ENCODE measurements at places on chromosomes 13 and 19.

DNA sequence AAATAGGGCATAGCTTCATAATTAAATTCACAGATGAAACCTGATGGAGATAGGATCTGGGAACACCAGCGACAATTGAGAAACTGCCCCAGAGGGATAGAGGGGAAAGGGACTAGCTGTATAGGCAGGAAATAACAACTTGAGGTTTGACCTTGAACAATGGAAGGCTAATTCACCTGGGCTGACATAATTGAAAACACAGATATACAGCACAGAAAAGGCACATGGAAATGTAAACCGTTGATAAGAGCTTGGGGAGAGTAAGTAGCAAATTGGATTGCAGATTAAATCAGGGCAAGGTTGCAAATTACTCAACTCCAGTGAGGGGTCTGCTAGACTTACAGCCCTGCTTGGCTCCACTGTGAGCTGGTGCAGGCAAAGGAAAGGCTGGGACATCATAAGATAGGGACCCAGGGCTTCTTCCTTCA, 246.7 kb downstream of the DLEU7 start:
- no peak for DNase-seq

- DNase-seq: no peak
These were observed 3.0 kb downstream of the SMARCA4 start for GRCh38 chr19:10963865-10964264.

DNA sequence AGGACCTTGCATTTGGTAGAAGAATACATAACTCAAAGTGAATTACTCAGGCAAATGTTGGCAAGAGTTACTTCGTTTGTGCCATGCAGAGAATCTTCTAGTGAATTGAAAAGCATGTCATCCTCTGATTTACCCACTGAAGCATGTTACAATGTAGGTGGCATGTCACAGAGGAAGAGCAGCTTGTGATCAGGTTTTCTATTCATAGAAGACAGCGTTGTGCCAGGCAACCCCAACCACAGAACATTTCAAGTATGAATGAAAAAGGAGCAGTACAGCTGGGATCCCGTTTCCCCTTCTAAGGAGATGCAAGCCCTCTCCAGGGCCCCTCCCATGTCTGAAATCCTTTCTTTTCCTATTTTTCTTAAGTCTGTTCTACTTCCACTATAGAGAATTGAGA, 6.0 kb upstream of the KATNAL1 start:
- DNase-seq: no peak

- no peak for DNase-seq
These were observed 27.1 kb downstream of the RNASEH2B start for GRCh38 chr13:50936679-50937078.

GRCh38 chr13:81562598-81562997, 1221.7 kb upstream of the SPRY2 start:
- DNase-seq: no peak

GRCh38 chr19:16064209-16064889, 11.9 kb upstream of the TPM4 start:
- no peak for DNase-seq

GRCh38 chr19:18649371-18650020, 12.7 kb downstream of the KLHL26 start:
- no peak for DNase-seq

DNA sequence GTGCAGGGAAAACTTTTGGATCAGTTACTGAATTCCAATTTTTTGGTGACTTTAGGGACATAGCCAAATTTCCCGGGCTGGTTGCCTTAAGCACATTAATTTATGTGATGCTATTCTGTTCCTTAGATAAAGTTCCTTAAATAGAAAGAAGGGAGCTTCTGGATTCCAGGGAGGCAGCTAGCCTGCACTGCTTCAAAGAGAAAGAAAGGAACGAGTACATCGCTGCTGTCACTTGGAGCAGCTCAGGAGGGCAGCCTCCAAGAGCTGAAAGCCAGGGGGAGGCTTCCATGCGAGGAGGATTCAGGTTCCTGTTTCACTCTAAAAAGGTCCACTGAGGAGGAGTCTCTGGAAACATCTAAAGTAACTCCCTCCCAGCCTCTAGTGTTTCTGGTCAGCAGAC, 55.7 kb downstream of the FAM124A start:
- DNase-seq: no peak

- DNase-seq: peak; percentile 67
These were observed at the start of gene ZNF580 for GRCh38 chr19:55640577-55641425. TSS of gene ZNF580 (plus strand) at chr19:55641002. CDS start at chr19:55642509, 1,507 bp downstream.

DNA sequence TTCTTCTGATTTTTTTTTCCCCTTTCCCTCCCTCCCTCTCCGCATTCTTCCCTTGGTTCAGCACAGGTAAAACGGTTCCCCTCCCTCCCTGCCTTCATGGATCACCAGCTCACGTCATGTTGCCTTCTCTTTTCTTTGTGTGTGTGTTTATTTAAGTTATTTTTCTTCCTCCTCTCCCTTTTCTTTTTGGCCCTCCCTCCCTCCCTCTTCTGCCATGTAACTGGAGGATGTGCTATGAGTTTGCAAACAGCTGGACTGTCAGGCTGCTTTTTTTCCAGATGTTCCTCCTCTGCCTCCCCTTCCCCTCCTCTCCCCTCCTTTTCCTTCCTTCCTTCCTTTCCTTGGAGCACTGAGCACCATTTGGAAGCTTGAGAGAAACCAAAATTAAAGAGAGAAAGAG, 2.0 kb downstream of the LENG9 start:
- no peak for DNase-seq

- no peak for DNase-seq
These were observed 3.2 kb upstream of the ZNF154 start for GRCh38 chr19:57712222-57712621.
